ENCODE measurements at places on chromosomes 12 and 14.
A peak's percentile ranks its signal among the peaks of the same experiment; 100 is the strongest.

- peak; percentile 89 for ATAC-seq
Measured at GRCh38 chr12:107731366-107731765, 29.6 kb downstream of the PRDM4 start.

DNA sequence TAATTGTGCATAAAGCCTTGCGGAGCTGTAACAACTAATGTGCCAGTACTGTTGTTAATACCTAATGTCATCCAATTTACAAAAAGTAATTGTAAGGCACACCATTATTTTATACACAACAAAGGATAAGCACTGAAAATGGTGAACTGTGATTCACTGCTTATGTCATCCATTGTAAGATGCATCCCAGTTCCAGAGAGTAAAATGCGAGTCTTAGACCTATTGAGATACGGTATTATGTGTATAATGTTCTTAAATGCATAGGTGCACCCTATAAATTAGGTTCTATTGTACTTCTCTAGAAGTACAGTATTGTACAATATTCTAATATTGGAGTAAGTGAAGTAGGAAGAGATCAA is 406 bp downstream of the PARP2 start:
- peak; percentile 5 for ATAC-seq

DNA sequence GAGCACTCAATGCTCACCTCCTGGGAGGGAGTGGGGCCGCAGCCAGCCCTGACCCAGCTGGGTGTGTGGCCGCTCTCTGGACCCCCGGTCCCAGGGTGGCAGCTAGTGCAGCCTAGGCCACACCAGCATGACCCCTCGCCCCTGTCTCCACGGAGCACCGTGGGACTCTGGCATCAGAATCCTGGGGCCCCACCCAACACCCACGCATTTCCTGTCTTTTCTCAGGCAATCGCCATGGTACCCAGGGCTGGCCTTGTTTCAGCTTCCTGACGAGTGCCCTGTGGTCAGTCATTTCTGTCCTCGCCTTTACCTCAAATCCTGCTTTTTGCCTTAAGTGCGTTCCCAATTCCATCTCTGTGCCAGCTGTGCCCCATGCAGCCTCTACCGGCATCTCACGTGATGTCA is 15.9 kb downstream of the PACS2 start:
- peak; percentile 34 for ATAC-seq

DNA sequence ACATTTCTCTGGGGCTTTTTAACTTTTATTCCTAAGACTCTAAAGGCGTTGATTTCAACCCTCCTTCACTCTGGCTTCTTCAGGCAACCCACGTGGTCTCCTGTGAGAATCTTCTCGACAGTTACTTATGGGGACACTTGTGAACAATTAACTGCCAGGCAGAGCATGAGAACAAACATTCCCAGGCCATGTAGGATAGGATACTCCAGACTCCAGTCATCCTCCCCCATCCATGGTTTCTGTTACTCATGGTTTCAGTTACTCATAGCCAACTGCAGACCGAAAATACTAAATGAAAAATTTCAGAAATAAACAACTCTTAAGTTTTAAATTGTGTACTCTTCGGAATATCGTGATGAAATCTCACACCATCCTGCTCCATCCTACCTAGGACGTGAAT is 19.5 kb downstream of the GPR68 start:
- no peak for ATAC-seq

- no peak for ATAC-seq
Measured at GRCh38 chr12:74401035-74401434, 136.6 kb upstream of the ATXN7L3B start.

GRCh38 chr12:92110083-92110640 is 35.5 kb downstream of the BTG1 start:
- no peak for ATAC-seq

DNA sequence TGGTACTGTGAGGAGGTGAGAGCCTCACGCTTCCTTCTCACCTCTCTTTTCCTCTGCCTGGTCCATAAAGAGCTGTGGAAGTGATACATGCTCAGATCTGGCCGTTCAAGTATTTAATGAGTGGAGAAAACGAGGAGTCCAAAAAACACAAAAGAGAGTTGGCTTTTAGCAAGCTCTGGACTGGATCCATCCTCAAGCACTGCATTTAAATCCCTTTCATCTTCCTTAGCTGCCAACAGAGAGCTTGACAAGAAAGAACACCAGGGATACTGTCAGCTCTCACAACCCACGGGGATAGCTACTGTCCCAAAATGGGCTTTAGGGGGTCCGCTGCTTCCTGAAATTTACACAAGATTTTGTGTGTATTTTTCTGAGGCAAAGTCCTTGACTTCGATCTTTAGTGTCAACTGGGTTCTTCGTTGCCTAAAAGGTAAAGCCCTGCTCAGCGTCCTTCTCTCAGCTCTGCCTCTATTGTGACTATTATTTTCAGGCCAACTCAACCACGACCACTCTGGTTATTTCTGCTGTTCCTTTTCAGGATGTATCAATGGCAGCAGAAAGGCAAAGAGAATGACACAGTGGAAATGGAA is 120.9 kb downstream of the TMTC1 start:
- ATAC-seq = no peak

- no peak for ATAC-seq
Measured at GRCh38 chr12:49902399-49903350, 1.0 kb downstream of the FAIM2 start.

DNA sequence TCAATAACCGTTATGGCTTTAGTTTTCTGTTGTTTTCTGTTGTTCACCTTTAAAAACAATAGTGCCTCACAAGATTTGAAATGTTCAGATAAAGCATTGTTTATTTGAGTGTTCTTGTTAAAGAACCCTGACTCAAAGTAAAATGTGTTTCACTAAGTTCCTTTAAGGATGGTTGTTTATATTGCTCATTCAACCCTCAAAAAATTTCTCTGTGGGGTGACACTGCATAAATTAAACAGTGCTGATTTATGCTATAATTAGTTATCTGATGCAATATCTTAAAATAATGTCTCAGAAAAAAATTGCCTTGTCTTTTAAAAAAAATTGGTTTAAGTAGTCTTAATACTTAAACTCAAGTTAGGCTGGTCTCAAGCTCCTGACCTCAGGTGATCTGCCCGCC is 775.1 kb downstream of the FLRT2 start:
- ATAC-seq = no peak

GRCh38 chr12:10249690-10250455 is 37.2 kb downstream of the GABARAPL1 start:
- no peak for ATAC-seq

DNA sequence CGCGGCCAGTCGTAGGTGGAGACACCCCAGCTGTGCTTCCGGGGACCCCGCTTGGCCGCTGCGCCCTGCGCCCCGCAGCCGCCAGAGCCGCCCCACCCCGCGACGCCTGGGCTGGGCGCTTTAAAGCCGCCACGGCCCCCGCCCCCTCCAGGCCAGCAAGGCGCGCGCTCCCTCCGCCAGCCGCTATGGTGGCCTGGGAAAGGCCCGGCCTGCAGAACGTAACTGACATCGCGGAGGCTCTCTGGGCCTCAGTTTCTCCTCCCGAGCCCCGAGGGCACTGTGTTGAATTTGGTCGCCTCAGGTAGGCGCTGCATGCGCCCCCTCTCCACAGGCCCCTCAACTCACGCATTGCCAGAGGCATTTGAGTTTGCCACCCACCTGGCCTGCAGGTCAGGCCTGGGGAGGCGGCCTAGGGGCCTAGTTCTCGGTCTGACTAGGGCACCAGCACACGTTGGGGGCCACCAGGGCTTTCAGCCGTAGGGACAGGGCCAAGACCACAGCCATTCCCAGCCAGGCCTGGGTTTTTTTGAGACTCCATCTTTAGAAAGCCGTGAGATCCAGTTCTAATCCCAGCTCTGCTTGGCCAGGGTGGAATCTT is at the start of gene NGB:
Gene NGB, minus strand, starts transcription at position 94 of the 598 bp plus-strand sequence. CDS start 269 bp downstream, outside the sequence.
- ATAC-seq = peak; percentile 6

DNA sequence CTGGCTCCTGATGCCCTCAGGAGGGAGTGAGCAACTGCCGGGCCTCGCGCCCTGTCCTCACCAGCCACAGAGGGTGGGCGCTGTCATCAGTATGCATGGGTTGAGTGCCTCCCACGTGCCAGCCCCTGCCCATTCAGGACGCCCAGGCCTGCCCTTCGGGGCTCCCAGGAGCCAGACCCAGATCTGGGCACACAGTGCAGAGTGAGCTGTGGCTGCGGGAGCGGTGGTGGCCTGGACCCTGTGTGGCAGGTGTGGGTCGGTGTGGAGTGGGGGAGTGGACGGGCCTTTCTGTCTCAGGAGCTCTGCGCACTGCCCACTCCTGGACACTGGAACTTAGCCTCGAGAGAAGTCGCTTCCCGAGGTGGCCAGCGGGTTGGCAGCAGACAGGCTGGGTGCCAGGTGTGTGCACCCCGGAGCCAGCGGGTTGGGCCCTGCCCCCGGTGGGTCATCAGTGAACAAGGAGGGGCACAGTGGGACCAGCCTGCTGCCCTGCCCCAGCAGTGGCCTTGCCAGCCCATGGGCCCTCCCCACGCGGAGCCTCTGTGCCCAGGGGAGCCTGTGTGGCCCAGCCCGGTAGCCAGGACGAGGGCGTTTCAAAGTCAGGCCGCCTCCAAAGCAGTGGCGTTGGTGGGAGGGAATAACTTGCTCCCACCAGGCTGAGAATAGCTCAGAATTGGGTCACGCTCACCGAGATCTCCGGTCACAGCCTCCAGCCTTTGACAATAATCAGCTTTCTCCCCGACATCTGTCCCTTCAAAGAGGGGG is 9.5 kb downstream of the TRMT61A start:
- ATAC-seq = no peak

DNA sequence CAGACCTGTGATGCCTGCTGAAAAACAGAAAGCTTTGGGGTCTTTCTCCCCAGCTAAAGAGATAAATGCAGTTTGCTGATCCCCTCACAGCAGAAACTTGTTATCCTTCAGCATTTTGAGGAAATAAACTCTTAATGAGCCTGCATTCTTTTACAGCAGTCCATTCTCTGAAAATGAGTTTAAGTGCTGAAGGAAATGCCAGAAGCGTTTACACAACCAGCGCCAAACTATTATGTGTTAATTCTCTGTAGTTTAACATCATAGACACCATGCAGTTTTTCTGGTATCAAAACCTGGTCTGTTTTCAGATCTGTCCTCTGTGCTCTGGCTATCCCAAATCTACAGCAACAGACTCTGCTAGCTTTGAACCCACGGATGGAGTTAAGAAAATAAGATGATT is 291.3 kb downstream of the NPAS3 start:
- ATAC-seq = no peak

All from esophagus mucosa (tissue), 1 donor.